Umbilical cord (tissue), 2 donors: ENCODE measurements at places on chromosomes 11 and 22. TPM values are rescaled to one million over a fixed set of nuclear protein-coding genes. Genes with fewer than 3 reads are reported as not detected.

- DNase-seq: no peak
These were observed 6.0 kb downstream of the KREMEN1 start for GRCh38 chr22:29078869-29079207.

ILK gene
- 296 TPM for total RNA-seq

DNA sequence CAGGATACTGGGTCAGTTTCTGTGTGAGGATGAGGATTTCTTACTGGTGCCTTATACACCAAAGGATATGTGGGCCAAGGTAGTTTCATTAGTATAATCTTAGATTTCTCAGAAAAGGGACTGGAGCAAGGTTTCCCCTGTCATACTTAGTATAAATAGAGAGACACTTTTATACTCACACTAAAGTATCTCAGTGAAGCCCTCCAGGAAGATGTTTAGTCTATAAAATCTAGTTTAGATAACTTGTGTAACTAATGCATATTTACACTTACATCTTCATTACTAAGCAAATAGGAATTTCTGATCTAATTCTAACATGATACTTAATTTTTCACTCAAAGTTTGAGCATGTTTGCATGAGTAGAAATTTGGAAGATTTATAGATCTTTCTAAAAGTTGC lies 11.1 kb downstream of the EMSY start:
- DNase-seq: peak; percentile 6

GRCh38 chr11:70697701-70698100 lies 299.4 kb downstream of the CTTN start:
- DNase-seq: no peak

DNA sequence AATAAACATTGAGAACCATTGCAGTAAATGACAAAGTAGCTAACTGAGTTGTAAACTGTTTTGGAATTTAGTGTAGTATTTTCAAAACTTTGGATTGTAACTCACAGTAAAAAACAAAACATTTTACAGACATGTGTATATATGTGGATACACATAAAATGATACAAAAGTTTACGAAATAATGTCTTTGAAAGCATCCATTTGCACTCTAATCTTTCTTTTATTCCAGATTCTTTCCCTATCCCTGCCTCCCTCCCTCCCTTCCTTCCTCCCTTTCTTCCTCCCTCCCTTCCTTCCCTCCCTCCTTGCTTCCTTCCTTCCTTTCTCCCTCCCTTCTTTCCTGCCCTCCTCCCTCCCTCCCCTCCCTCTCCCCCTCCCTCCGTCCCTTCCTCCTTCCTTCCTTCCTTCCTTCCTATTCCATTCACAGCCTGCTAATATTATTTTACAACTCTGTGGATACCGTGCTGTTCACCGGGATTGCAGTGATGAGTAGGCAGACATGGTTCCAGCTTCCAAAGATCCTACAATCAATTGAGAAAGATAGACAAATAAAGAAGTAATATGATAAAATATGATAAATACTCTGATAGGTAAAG lies 3.5 kb downstream of the RRM1 start:
- no peak for DNase-seq
